ENCODE measurements at places on chromosomes 5 and 9.

DNA sequence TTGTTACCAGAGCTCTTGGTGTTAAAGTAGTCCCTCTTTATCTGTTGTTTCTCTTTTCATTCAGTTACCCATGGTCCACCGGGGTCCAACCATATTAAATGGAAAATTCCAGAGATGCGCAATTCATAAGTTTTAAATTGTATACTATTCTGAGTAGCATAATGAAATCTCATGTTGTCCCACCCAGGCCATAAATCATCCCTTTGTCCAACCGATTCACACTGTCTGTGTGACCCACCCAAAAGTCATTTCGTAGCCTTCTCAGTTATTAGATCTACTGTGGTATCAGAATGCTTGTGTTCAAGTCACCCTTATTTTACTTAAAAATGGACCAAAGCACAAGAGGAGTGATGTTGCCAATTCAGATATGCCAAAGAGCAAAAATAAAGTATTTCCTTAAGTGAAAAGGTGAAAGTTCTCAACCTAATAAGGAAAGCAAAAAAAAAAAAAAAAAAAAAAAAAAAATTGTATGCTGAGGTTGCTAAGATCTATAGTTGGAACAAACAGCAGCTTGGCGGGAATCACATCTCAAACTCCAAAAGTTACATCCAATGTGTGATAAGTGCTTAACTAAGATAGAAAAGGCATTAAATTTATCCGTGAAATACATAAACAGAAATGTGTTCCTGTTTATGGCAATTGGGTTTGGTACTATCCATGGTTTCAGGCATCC lies 106.8 kb upstream of the GPBP1 start:
- peak; percentile 2 for DNase-seq

DNA sequence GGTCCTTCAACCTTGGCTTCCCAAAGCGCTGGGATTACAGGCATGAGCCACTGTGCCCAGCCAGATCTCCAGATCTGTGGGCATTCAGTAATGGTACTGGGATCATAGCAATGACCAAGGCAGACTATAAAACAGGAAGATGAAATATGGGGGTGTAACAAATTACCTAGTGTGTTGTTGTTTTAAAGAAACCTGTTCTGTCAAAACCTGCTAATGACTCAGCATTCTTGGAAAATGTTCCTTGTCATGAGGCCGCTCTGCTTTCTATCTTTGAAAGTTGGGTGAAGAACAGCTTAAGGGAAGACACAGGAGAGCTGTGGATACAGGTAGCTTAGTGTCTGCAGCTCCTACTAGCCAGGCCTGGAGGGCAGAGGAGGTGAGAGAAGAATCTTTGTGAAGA lies 19.4 kb downstream of the TARS1 start:
- DNase-seq: no peak

- DNase-seq: no peak
These were observed 111.7 kb upstream of the PUM3 start for GRCh38 chr9:2955575-2955974.

GRCh38 chr5:80276186-80276585 lies 20.3 kb upstream of the SERINC5 start:
- DNase-seq: no peak

GRCh38 chr5:164627021-164627420 lies 1121.6 kb downstream of the MAT2B start:
- no peak for DNase-seq

GRCh38 chr9:89750117-89750791 lies 145.4 kb downstream of the GADD45G start:
- peak; percentile 87 for DNase-seq

Data from fibroblast of villous mesenchyme (primary cell).